Spinal cord (tissue), 10 donors: ENCODE measurements at places on chromosomes 1 and 21.
A peak's percentile ranks its signal among the peaks of the same experiment; 100 is the strongest.

GRCh38 chr1:172745014-172745413 lies 86.1 kb downstream of the FASLG start:
- peak; percentile 36 for DNase-seq

- peak; percentile 76 for DNase-seq
Measured at GRCh38 chr1:44294588-44295007, 60.5 kb downstream of the ERI3 start.

DNA sequence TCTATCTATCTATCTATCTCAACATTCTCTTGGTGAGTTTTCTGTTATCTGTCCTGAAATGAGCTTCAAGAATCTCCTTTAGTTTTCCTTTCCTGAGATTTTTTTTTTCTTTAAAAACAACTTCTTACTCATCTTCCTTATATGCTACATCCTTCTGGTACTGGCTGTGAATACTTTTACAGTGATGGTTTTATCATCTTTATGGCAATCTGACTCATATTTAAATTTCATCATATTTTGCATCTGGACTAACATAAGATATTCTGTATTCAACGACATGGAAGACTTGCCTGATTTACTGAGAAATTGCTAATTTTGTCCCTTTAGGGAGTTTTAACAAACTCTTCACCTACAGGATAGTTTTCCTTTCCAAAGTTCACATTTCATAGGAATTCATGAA lies 33.0 kb downstream of the PDE4B start:
- no peak for DNase-seq

- no peak for DNase-seq
Measured at GRCh38 chr1:35454616-35455015, 102.6 kb downstream of the KIAA0319L start.

DNA sequence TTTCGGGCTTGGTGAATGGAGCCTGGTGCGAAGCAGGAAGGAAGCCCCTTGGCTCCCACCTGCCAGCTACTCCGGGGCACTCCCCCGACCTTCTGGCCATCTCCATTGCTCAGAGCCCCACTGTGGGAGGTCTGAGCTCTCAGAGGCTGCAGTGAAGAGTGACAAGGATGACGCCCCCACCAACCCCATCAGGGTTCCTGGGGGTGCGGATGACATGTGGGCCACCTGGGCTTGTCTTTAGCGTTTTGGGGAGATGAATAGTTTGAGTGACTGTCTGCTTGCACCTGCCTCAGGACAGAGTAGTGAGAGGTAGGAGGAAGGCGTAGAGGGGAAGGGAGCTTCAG lies 43.2 kb upstream of the LBR start:
- no peak for DNase-seq

GRCh38 chr21:30478004-30478403 lies 2.2 kb downstream of the KRTAP19-1 start:
- no peak for DNase-seq

DNA sequence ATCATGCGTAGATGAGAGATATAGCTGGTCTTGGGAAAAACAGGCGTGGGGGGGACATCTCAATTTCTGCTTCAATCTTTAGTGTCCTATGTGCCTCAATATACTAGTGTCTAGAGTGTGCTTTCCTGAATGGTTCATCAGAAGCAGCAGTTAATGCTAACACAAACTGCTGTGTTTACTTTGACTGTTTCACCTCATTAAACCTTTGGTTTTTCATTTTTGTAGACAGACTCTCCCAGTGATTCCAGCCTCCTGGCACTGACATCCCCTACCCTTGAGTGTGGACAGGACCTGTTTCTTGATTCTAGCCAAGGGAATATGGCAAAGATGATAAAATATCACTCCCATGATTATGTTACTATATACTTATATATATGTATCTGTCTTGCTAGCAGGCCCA lies 37.6 kb downstream of the ZYG11A start:
- DNase-seq = no peak

GRCh38 chr1:51072043-51072439 lies 30.0 kb upstream of the C1orf185 start:
- DNase-seq = no peak

- no peak for DNase-seq
Measured at GRCh38 chr1:228456252-228457016, 30.7 kb upstream of the RNF187 start.

- no peak for DNase-seq
Measured at GRCh38 chr1:23567629-23567995, 8.3 kb upstream of the ID3 start.

DNA sequence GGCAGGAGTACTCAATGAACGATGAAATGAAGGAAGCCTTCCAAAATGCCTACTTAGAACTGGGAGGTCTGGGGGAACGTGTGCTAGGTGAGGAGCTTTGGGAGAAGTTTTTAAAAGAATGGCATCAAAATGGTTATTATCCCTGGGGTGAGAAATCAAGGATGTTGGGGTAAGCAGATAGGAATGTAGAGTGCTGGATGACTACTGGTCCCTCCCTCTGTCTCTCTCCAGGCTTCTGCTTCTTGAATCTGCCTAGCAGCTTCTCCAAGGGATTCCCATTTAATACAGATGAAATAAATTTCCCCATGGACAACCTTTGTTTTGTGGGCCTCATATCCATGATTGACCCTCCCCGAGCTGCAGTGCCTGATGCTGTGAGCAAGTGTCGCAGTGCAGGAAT lies 19.0 kb upstream of the CASQ1 start:
- no peak for DNase-seq

DNA sequence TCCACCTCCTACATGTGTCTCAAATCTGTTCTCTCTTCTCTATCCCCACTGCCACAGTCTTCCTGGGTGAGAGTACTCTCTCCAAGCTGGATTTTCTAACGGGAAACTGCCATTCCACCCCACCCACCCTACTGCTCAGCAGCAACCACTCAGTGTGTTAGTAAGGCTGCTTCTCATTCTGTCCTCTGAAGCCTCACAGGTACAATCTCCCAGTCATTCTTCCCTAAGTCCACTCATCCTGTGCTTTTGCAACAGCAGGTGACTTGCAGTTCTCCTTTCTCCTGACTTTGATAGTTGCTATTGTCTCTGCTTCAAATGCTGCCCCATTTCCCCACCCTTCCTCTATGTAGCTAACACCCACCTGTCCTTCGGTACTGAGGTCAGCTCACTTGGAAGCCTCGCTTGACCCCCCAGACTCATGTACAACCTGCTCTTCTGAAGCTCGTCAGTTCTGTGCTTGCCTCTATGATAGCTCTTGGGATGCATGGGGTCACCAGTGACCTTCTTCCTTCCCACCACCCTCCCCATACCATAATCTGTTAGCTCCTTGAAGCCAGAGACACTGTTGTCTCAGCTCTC lies 188.9 kb downstream of the RRAGC start:
- no peak for DNase-seq

GRCh38 chr1:178243119-178243518 lies 149.2 kb downstream of the RASAL2 start:
- DNase-seq = no peak

DNA sequence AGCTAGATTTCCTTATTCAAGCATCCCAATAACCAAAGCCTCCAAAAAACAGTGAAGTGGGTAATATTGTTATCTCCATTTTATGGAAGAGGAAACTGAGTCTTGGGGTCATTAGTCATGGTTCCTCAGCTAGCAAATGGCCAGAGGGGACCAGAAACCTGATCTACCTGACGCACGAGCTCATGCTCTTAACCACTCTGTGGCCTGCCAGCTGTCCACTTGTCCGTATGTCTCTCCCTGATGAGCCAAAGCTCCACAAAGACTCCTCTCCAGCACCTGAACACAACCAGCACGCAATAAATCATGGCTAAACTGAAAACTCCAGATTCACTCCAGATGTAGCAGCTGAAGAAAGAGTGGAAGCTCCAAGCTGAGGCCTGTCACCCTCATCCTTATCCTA lies 5.8 kb downstream of the CAPN8 start:
- no peak for DNase-seq

GRCh38 chr1:229964281-229964680 lies 102.8 kb upstream of the GALNT2 start:
- DNase-seq = no peak

- DNase-seq = no peak
Measured at GRCh38 chr1:53586765-53587164, 127.6 kb downstream of the DMRTB1 start.

- DNase-seq = no peak
Measured at GRCh38 chr1:107683191-107683657, 281.8 kb downstream of the VAV3 start.

GRCh38 chr1:151056149-151056548 lies 3.3 kb downstream of the CDC42SE1 start:
- DNase-seq = no peak

GRCh38 chr1:57204942-57205787 lies 218.7 kb downstream of the DAB1 start:
- DNase-seq = no peak

DNA sequence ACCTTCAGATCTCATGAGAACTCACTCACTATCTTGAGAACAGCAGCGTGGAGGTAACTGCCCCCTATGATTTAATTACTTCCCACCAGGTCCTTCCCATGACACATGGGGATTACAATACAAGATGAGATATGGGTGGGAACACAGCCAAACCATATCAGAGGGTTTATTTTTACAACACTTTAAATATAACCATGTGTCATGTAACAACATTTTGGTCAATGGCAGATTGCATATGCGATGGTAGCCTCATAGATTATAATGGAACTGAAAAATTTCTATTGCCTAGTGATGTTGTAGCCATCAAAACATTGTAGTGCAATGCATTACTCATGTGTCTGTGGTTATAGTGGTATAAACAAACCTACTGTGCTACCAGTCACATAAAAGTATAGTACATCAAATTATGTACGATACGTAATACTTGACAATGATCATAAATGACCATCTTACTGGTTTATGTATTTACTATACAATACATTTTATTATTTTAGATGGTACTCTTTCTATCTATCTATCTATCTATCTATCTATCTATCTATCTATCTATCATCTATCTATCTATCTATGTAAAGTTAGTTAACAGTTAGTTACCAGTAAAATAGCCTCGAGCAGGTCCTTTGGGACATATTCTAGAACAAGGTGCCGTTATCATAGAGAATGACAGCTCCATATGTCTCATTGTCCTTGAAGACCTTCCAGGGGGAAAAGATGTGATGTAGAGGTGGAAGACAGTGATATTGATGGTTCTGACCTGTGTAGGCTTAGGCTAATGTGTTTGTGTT lies 12.6 kb upstream of the S100B start:
- no peak for DNase-seq

DNA sequence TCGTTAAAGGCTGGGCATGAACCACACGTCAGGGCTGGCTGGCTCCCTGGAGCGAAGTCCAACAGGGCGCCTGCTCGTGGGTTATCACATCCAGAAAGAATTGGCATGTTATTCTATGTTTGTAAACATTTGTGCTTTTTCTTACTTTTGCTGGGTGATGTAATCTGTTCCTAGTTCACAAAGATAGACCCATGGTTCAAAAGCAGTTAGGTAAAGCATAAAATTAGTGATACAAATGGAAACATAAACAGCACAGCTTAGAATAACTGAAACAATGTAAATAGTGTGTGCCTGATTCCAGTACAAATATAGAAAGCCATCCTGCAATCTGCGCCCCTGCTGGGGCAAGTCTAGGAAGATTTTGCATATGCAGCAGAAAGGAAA lies 184.0 kb upstream of the C1orf174 start:
- no peak for DNase-seq

GRCh38 chr1:228370941-228371740 lies 35.5 kb downstream of the TRIM11 start:
- DNase-seq = no peak

GRCh38 chr1:179824265-179824664 lies 53.3 kb downstream of the TOR1AIP2 start:
- DNase-seq = no peak

- no peak for DNase-seq
Measured at GRCh38 chr1:29631836-29632805, 395.8 kb downstream of the PTPRU start.

DNA sequence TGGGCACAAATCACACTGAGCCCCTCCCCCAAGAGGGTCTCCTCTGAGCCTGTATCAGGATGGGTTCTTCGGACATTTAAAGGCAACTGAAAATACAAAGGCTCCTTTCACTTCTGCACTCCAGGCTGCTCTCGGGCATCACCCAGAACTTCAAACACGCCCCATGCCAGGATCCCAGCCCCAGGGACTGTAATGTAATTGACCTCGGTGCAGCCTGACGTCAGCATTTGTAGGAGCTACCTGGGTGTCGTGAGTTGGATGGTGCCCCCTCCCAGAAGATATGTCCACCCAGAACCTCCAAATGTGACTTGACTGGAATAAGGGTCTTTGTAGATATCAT lies 95.2 kb downstream of the PSMG1 start:
- no peak for DNase-seq

DNA sequence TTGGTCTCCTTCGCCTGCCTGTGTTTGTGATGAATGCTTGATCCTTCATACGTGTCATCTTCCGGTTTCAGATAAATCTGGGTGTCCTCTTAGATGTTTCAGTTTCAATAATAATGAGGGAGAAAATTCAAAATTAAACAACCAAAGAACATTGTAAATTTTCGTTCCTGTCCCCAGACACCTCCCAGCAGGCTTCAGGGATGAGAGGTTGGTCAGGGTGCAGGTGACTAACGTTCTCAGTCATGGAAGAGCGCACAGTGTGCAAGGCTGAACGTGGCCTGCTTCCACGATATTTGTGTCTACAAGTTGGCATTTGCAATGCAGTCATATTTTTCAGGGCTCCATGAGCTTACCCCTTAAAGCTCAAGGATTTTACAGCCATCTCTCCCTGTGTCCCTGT lies 147.1 kb upstream of the ARHGEF16 start:
- no peak for DNase-seq

DNA sequence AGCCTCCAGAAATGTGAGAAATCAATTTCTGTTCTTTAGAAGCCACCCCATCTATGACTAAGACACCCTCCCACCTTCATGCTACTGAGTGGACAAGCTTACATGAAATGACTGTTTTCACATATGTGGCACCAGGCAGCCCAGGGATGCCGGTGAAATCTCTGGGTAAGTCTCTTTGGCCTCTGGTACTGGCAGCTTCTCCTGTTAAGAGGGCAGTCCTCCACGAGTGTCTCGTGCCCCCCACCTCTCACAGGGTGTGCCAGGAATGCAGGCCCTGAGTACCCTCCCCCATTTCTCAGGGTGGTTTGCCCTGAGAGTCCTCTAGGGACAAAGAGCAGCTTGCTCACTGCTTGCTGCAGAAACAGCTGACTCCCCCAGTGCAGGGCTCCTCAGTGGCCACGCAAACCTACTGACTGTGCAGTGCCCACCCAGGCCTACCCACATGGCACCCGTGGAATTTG lies 3.2 kb upstream of the PRXL2B start:
- DNase-seq = no peak

DNA sequence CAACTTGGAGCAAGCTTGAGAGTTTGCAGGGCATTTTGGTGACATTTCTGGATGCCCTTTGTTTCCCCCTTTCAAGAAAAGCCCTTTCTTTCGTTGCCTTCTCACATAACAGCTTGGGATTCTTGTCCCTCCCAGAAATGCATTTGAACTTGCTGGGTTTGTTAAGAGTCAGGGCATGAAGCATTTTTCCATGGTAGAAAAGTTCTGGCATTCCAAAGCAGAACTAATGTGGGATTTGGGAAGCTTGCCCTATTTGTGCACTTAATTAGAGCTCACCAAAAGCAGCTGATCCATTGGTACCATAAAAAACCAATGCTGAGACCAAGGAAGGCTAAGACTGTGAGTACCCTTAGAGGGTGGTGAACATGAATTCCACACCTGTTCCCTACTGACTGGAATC lies 99.8 kb upstream of the HOOK1 start:
- no peak for DNase-seq

GRCh38 chr1:178928976-178929375 lies 58.1 kb upstream of the ANGPTL1 start:
- DNase-seq = no peak
